SK-MEL-5 (cell line): ENCODE measurements at places on chromosomes 12 and 14.
A peak's percentile ranks its signal among the peaks of the same experiment; 100 is the strongest.

DNA sequence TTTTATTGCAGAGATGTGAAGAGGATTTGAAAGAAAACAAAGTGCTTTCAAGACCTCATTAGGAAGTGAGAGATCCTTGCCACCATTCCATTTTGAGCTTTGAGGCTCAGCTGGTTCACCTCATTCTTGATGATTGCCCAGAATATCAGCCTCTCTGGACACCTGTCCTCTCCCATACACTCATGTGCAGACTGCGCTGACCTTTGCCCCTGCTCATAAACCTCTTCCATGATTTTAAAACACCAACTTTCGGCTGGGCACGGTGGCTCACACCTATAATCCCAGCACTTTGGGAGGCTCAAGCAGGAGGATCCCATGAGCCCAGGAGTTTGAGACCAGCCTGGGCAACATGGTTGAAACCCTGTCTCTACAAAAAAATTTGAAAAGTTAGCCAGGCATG, 8.9 kb downstream of the COX14 start:
- DNase-seq, result no peak

DNA sequence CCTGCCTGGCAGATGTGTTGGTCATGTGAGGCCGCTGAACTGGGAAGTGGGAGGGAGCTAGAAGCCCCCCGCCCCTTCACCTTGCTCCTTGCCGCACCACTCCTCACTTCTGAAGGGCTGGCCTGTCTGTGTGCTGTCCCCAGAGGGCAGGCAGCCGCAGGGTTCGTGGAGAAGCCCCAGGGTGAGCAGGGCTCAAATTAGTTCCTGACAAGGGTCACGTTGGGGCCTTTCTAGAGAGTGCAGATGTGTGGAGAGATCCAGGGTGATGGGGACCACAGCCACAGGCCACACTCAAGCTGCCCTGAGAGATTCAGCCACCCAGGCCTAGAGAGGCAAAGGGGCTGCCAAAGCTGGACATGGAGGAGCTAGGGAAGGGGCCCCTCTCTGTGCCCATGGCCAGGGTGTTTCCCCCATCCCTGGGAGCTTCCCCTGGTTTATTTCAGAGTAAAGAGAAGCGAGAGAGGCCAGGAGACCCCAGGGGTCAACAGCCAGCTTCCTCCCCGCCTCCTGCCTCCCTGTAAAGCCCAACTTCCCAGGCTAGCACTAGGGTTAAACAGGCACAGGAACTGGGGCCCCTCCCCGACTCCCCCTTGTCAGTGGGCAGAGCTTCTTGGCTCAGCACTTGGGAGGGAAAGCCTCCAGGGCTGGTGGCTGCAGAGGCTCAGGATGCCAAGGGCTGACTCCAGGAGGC, 16.2 kb downstream of the SLC25A29 start:
- no peak for DNase-seq

GRCh38 chr14:91744068-91744480, 12.2 kb upstream of the CATSPERB start:
- no peak for DNase-seq

DNA sequence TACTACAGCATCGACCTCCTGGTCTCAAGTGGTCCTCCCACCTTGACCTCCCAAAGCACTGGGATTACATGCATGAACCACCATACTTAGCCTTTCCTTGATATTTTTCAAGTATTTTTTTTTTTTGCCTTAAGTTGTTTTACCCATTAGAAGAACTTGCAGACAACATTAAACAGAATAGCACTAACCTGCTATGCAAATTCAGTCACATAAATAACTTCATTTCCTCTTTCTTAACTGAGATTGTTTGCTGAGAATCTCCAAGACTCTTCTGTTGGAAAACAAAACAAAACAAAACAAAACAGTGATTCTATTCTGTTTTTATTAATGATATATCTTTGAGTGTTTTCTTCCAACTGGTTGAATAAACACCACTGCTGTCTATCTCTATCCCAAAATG, 115.9 kb upstream of the IFNG-AS1 start:
- DNase-seq, result no peak

GRCh38 chr14:62373944-62374343, 611.7 kb downstream of the SNAPC1 start:
- no peak for DNase-seq

GRCh38 chr12:50637870-50638481, 125.9 kb upstream of the ATF1 start:
- DNase-seq, result peak; percentile 67

DNA sequence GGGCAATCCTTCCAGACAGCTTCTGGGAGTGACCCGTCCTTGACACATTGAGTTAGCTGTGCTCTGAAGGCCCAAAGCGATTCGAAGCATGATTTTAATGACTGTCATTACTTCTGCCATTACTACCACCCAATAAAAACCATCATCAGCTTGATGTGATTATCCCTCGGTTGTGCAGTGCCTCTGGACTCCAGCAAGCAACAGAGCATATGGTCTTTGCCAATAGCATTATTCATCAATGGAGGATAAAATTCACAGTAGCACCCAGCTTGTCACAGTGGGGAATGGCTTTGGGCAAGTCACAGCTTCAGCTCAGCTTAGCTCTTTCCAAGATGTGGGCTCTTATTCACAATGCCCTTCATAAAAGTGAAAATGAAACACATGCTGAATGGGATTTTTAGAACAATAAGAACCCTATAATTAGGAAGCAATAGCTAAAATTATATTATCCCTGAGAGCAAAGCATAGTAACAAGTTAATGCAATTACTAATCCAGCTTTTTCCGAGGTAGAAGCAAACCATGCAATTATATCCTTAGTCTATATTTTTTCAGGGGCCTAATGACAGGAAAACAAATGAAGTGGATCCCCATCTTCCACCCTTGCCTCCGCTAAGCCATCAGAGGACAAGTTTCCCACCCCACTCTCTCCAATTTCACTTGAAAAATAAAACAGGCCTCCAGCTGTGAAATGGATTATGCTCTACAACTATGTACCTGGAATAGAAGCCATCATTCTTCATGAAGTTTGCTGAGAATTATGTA, 163.0 kb upstream of the EEA1 start:
- DNase-seq, result no peak

GRCh38 chr12:131222329-131223139, 268.8 kb downstream of the ADGRD1 start:
- peak; percentile 73 for DNase-seq

- DNase-seq, result no peak
Observed at GRCh38 chr12:51128919-51129318, 44.0 kb downstream of the TFCP2 start.

DNA sequence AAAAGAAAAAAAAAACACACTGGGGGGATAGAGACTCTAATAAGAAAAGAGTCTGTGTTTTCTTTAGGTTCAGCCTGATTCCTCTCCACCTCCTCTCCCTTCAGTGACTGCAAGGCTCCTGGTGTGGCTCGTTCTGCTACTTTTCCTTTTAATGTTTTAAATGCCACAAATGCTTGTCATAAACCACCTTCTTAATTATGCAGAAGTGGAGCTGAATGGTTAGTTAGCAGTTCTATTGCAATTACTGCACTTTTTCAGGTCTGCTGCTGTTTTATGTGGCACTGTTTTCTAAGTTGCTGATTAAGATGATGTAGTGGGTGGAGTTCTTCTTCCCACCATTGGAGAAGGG, 878.1 kb downstream of the DIO2 start:
- DNase-seq, result no peak

GRCh38 chr12:31600252-31600651, 9.3 kb upstream of the DENND5B start:
- DNase-seq, result peak; percentile 45

DNA sequence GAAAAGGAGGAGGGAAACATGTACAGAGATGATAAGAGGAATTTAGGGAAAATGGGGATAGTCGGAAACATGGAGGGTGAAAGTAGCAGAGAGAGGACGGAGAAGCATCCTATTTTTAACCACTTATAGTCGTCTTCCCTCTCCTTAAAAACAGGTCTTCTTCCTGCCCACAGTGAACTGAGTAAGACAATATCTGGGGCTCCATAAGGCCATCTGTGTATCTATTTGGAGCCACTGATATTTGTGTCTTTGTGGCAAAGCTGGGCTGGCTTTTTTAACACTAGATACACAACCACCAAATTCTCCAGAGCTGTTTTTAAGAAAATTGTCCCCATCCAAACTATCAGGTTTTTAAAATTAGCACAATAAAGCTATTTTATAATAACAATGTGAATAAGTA, 109.5 kb upstream of the RAP1B start:
- DNase-seq, result no peak
